Activated CD8-positive, alpha-beta T cell treated with anti-CD3 and anti-CD28 coated beads for 36 hours (primary cell): ENCODE measurements at places on chromosomes 5 and 9.

- DNase-seq: no peak
These were observed 20.0 kb downstream of the APC start for GRCh38 chr5:112757468-112758208.

DNA sequence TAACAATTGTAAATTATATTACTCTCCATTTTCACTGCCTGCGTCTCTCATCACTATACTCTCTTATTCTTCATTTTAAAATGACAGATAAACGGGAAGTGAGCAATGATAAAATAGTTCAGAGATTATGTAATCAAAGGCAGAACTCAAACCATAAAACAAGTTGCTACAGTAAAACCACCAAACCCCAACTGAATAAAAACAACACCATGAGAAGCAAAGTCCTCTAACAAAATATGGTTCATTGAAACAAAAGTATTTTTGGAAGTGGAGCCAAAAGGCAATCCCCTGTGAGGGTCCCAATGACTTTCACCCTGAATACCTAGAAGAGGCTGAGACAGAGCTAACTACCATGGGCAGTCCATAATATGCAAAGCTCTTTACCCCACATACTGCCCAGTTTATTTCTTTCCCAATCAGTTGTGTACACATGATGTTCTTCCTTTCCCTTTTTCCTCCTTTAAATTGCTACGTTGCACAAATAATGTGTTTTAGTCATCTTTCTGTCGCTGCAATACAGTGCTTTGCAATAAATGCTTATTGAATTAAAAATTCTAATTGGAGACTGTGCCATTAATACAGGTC, 64.0 kb upstream of the PTGER4 start:
- DNase-seq: no peak

GRCh38 chr5:54458221-54458620, 2.7 kb downstream of the HSPB3 start:
- DNase-seq: no peak

GRCh38 chr5:172371684-172372083, 82.6 kb downstream of the SH3PXD2B start:
- no peak for DNase-seq
